ENCODE measurements at places on chromosomes 13 and 19. TPM values are rescaled to one million over a fixed set of nuclear protein-coding genes. Genes with fewer than 3 reads are reported as not detected.

The SPPL2B gene
- total RNA-seq = 15.8 TPM

The RDH8 gene
- not detected for total RNA-seq

The FAM124A gene
- 0.04 TPM for total RNA-seq

The SYT3 gene
- total RNA-seq = not detected

The ZNF285 gene
- 2.7 TPM for total RNA-seq
